ENCODE measurements at places on chromosomes 5 and 9.

DNA sequence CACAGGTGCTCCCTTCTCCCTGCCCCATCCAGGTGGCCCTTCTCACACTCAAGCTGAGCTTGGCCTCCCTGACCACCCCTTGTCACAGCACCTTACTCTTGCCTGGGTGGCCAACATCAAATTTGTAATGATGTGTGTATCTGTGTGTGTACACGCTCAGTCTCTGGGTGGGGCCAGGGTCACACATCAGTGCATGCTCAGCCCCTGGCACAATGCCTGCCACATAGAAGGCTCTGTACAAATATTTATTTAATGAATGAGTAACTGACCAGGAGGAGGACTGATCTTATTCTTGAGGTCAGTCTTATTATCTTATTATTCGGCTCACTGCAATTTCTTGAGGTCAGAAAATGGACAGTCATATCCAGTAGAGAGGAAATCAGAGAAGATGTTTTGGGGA is 41.3 kb upstream of the HAND1 start:
- peak; percentile 29 for DNase-seq

DNA sequence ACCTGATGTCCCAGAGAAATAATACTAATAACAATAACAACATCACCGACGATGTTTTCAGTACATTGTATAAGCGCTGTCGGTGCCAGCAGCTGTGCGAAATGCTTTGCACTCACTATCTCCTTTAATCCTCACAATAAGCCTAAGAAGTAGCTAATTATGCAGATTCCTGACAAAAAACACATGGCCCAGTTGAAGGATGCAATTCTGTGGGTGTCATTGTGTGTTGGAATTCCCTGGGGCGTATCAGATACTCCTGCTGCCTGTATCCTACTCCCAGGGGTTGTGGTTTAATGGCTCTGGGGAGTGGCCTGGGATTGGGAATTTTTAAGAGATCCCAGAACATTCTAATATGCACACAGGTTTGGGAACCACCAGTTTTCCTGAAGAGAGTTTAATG is 154.0 kb downstream of the RGS3 start:
- DNase-seq = peak; percentile 70

GRCh38 chr5:100623719-100624118 is 88.5 kb downstream of the FAM174A start:
- peak; percentile 42 for DNase-seq

DNA sequence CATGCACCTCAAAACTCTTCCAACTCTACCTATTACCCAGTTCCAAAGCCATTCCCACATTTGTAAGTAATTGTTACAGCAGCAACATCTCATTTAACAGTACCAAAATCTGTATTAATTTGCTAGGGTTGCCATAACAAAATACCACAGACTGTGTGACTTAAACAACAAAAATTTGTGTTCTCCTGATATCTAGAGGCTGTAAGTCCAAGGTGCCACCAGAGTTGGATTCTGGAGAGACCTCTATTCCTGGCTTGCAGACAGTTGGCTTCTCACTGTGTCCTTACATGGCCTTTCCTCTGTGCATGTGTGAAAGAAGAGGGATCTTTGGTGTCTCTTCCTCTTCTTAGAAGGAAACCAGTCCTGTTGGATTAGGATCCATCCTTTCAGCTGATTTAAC is 203.8 kb upstream of the PIK3R1 start:
- DNase-seq = peak; percentile 55

GRCh38 chr9:135876936-135877335 is 30.4 kb downstream of the CAMSAP1 start:
- DNase-seq = no peak

DNA sequence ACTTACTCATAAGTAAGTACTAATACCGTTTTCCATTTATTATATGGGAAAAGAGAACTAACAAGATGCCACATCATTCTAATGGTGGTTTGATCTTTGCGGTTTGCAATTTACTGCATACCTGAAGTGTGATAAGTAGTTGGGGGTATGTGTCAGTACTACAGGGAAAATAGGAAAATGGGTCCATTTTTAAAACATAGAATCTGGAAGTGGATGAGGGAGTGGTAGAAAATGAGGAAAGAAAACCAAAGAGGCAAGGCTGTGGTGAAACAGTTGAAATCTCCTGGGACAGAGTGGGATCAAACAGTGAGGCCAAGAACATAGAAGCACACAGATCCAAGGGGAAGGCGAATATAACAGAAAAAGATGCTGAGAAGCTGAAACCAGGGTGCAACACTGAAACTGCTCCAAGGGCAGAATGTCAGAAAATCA is 6.7 kb downstream of the ADAMTSL1 start:
- DNase-seq = no peak

- DNase-seq = peak; percentile 62
Measured at GRCh38 chr5:111999286-111999685, 242.3 kb upstream of the NREP start.

DNA sequence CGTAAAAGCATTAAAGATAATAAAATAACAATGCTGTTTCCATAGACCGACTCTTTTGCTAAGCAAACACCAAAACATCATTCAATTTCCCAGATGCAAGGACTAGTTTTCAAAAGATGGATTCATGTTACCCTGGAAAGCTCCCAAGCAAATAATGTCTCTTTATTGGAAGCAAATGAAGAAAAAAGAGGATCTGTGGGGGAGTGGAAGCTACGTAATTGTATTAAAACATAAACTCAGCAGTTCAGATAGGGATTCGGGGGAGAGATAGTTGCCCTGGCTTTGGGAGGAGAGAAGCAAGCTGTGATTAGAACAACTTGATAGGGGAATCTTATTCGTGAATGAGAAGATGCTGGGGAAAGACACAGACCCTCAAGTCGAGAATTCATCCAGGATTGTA is 491.0 kb upstream of the CLINT1 start:
- DNase-seq = no peak

- peak; percentile 79 for DNase-seq
Measured at GRCh38 chr5:172788771-172789686, 18.0 kb upstream of the DUSP1 start.

DNA sequence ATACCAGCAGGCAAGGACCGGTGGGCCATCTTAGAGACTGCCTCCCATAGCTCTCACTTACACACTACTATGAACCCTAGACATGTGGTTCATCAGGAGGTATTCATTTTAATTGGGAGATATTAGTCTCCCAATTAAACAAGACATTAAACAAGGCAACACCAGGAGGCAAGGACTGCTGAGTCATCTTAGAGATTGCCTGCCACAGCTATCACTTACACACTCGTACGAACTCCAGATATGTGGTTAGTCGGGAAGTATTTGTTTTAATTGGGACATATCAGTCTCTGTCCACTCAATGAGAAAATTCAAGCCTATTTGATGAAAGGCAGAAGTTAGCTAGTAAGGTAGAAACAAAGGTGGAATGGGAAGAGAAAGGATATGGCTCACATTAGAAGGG is 343.9 kb downstream of the NFIB start:
- peak; percentile 26 for DNase-seq

DNA sequence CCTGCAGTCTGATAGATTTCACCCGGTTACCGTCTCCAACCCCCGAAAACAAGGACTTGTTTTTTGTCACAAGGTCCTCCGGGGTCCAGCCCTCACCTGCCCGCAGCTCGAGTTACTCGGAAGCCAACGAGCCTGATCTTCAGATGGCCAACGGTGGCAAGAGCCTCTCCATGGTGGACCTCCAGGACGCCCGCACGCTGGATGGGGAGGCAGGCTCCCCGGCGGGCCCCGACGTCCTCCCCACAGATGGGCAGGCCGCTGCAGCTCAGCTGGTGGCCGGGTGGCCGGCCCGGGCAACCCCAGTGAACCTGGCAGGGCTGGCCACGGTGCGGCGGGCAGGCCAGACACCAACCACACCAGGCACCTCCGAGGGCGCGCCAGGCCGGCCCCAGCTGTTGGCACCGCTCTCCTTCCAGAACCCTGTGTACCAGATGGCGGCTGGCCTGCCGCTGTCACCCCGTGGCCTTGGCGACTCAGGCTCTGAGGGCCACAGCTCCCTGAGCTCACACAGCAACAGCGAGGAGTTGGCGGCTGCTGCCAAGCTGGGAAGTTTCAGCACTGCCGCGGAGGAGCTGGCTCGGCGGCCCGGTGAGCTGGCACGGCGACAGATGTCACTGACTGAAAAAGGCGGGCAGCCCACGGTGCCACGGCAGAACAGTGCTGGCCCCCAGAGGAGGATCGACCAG is 121.3 kb downstream of the DAB2IP start:
- no peak for DNase-seq

DNA sequence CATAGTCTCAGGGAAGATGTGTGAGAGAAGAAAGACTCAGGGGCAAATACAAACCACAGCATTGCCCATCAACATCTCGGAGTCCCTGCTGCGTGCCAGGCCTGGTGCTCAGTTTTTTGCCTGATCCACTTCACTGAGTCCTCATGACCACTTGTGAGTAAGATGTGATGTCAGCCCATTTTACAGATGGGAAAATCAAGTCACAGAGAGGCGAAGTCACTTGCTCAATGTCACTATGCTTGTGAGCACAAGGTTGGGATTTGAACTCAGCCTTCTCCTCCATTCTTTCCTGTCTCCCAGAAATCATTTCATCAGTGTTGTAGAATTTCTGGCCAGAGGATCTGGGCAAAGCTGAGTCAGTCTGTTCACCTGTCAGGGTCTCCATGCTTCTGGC is 34.6 kb upstream of the PSD2 start:
- no peak for DNase-seq

- peak; percentile 95 for DNase-seq
Measured at GRCh38 chr5:132293066-132293991, 865 bp upstream of the SLC22A4 start.

DNA sequence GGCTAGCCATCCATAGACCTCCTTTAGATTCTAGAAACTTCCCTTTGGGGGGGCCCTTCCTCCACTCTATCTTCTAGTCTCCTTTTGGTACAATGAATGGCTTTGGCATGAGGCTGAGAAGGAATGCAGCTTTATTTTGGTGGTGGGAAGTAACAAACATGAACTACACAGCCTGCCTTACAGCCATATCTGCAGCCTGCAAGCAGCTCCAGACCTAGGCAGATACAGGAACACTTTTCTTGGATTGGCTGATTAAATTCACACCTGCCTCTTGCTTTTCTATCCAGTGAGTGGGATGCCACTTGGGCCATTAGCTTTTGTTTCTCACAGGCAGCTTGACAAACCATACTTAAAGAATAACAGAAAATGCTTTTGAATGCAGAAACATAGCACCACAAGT is 28.2 kb downstream of the NR6A1 start:
- DNase-seq = no peak

DNA sequence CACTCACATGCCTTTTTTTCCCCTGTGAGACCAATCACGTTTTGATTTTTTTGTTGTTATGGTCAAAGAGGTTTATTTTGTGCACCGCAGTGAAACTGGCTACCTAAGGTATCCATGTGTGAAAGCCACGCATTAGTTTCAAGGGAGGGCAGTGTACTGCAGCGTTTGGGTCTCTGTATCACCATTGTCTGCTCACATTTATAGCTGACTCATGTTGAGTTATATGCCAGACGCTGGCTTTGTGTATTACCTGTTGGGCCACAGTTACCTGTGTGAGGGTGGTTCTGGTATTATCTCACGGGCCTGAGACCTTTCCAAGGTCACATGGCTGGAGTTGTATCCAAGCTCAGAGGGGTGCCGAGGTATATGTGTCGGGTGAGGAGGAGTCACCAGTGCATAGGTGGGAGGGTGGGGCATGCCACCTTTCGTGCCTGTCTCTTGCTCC is 75.8 kb downstream of the ARHGAP26 start:
- no peak for DNase-seq

- DNase-seq = no peak
Measured at GRCh38 chr5:107796797-107797196, 126.1 kb upstream of the EFNA5 start.

DNA sequence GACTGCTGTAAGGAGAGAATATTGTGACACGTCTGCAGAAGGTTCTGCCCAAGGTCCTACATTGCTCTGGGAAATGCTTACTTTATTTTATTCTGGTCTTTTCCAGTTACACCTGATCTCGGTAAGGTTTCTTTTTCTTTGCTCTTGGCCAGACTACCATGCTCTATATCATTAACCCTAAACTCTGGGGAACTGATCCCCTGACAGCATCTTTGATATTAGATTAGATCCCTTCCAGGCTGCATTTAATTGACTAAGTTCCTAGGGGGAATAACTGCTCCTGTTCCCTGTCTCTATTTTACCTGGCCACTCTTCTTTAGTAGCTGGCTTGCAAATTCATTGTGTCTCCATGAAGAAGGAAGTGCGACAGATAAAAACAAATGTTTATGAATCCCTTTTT is 243.5 kb downstream of the MAT2B start:
- no peak for DNase-seq

GRCh38 chr5:31197183-31197582 is 3.7 kb downstream of the CDH6 start:
- peak; percentile 9 for DNase-seq

DNA sequence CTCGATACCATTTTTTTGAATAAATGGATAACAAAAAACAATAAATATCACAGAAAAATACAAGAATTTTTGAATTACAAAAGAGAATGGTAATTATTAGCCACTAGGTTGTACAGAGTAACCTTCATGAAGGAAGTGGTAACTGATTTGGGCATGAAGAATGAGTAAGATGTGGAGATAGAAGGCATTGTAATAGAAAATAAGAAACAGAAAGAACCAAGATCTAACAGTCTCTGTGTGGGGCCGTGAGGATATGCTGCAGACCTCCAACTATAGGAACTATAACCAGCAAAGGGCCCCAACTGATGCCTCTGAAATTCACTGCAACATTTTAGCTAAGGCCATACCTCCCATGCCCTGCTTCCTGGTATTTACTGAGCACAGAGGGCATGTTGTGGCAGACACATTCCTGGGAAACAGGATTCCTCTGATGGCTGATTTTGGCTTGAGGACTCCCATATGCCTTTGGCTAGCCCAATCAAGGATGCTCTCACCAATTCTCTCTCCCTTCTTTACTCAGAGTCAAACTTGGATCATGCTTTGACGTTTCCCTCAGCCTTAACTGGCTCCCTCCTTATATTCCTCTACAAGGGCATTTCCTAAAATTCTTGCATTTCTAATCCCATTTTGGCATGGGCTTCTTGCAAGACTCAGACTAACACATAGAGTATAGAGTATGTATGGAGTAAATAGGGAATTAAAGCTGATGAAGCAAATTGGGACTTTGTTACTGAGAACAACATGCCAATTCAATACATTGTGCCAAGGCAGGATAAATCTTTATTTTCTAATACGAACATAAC is 208.9 kb downstream of the PDE4D start:
- DNase-seq = no peak

DNA sequence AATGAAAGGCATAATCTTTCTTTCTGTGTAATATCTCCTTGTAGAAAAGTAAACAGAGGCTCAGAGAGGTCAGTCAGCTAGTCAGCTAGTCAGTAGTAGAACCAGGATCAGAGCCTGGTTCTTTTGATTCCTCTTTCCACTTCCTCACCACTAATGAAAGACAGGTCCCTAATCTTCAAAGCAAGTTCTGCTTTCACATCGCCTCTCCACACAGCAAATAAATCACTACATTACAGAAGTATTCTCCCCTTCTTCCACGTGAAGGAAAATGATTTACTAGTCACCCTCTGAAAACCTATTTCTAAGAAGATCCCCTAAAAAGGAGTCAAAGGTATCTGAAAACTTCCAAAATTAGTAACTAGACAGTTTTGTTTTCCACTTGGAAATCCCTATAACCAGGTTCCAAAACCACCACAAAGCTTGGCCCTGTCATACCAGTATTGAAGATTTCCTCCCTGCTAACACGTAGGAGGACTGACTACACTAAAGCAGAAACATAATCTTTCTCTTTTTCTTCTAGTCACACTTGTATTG is 140.5 kb upstream of the TARS1 start:
- no peak for DNase-seq
